ENCODE measurements at places on chromosomes 12 and 14. TPM values are rescaled to one million over a fixed set of nuclear protein-coding genes. Genes with fewer than 3 reads are reported as not detected.

SIX4 gene
- not detected for polyA plus RNA-seq

AHNAK2 gene
- not detected for polyA plus RNA-seq

TGM1 gene
- polyA plus RNA-seq, result 0.13 TPM

- no peak for DNase-seq
Observed at GRCh38 chr12:7994731-7995205, 37.7 kb upstream of the FOXJ2 start.

GRCh38 chr14:82657186-82657675 is 1123.6 kb upstream of the SEL1L start:
- no peak for DNase-seq

DNA sequence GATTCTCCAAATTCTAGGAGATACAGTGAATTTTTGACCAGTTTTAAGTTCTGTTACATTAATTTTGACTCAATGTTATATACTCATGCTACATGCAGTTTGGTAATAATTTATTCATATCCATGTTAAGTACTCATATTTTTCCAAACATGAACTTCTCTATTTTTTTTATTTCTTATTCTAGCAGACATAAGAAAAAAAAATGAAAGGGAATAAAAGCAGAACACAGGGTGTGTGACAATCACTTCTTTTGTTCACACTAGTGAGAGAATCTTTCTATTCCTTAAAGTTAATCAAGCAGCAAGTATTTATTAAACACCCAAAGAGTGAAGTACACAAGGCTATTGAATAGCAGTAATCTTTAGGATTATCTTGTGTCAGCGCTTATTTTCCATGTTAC is 171.1 kb upstream of the ATP2B1 start:
- no peak for DNase-seq

GRCh38 chr12:5434647-5435560 is 3.0 kb downstream of the NTF3 start:
- no peak for DNase-seq

DNA sequence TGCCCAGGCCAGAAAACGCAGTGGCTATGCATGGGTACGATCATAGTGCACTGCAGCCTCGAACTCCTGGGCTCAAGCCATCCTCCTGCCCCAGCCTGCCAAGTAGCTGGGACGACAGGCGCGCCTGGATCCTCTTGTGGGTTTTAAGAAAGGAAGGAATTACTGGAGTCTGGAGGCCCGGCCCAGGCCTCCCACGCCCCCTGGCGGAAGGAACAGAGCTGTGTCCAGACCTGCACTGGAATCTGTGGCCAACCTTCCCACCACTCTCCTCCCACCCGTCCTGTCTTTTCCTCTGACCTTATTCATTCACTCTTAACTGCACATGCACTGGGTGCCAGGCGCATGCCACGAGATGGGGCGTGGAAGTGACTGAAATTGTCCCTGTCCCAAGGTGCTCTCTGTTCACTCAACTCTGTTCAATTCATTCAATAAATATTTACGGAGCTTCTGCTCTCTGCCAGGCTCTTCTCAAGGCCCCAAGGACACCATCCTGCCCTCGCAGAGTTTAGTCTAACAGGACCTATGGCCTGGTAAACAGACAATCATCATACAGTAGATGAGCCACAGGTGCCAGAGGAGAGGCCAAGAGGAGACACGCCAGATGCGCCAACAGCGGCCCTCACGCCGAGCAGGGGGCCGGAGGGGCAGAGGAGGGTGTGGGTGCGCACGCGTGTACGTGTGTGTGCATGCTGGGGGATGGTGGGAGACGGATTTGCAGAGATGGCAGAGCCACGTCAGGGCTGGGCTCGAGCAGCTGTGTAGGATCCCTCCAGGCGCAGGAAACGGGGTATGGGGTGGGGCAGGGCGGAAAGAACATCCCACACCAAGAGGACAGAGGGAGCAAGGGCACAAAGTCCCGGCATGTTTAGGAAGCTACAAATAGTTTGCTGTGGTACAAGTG is 13.7 kb upstream of the TMEM106C start:
- DNase-seq, result peak; percentile 33

DNA sequence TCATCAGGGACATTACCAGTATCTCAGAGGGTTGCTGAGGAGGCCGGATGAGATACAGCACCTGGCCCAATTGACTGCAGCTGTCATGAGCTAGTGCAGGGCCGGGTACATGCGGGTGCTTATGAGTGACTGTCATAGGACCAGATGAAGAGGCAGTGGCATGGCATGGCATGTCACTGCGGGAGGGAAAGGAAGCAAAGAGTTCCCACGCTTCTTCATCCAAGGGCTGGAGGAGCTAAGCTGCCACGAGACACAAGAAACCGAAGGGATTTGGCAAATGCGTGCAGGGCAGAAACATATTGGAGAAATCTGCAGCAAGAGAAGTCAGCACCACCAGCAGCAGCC is 10.7 kb upstream of the GPX2 start:
- DNase-seq, result no peak

DNA sequence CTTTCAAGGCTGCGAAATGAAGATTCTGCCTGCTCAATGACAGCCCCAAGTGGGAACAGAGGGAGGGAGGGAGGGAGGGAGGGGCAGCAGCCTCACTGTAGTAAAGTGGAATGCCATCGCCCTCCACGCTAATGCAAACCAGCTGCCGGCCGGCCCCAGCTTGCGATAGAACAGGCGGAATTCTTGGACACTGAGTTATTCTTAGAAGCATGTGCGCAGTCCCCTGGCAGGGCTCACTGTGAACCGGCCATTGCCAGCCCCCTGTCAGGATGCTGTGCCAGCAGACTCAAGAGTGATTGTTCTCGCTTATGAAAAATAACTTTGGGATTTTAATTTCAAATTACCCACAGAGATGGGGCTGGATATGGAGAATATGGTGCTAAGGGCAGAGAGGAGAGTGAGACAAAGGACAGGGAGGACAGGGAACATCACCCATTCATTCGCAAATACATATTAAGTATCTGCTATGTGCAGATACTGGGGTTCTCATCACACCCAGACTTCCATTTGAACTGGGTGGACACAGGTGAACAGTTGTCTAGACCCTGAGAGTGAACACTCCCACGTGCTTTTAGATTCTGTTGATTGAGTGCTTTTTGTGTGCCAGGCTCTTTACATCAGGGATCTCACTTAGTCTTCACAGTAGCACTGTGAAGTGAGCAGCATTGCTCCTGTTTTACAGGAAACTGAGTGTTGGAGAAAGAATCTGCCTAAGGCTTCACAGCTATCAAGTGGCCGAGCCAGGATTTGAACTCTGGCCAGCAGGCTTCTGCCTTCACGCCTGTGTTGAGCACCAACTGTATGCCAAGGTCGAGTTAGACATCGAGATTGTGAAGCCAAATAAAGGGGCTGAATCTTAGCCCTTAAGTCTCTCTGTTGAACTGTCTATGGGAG is 192.9 kb downstream of the C12orf75 start:
- no peak for DNase-seq

DNA sequence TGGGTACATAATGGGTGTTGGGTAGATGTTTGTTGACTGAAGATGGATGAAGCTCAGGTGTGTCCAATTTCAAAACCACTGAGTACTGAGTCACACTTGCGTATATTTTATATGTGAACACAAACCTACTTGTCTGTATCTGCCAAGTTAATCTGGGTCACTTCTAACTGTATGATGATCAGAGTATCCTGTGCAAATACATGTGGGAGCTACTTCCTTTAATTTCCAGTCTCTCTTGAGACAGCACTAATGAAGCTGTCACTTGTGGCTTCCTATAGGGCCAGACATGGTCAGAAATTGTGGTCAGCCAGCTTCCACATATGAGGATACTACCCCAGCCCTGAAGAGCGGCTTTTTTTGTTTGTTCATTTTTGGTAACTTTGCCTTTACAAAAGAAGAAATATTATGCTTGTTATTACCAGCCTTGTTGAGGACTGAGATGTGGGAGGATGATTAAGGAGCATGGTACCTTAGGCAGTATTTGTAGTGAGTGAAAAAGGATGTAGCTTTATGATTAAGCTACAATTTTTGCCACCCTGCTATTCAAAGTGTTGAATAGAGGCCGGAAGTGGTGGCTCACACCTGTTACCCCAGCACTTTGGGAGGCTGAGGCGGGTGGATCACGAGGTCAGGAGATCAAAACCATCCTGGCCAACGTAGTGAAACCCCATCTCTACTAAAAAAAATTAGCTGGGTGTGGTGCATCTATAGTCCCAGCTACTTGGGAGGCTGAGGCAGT is 32.4 kb downstream of the PLXNC1 start:
- no peak for DNase-seq
